Activated CD4-positive, CD25-positive, alpha-beta regulatory T cell (primary cell): ENCODE measurements at places on chromosomes 12 and 14.

DNA sequence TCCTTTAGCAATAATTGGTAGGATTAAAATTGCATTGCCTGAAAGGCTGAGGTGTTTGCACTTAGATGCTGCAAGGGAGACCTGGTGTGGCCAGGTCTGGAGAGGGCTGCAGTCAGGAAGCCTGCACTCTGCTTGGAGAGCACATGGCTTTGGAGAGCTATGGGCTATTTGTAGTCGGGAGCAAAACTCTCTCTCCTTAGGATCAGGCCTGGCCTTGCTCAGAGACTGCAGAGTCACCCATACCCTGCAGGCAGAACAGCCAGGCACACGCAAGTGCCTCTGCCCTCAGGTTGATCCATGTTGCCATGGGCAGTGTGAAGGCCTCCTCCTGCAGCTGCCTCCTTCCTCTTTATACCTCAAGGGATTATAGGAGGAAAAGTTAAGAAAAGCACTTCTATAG is 26.8 kb downstream of the CKB start:
- no peak for DNase-seq

- DNase-seq, result no peak
These were observed 158.9 kb upstream of the PLEKHA5 start for GRCh38 chr12:18970603-18971002.

DNA sequence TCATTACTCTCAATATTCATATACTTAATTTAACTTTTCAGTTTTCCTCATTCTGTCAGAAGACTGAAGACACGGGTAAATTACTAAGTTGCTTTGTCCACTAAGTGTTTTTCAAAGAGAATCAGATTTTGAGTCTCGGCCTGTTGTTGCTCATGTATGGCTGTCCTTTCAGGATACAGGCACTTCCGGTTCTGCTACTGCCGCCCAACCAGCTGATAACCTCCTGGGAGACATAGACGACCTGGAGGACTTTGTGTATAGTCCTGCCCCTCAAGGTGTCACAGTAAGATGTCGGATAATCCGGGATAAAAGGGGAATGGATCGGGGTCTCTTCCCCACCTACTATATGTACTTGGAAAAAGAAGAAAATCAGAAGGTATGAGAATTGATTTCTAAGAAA is 28.3 kb upstream of the TEAD4 start:
- no peak for DNase-seq

DNA sequence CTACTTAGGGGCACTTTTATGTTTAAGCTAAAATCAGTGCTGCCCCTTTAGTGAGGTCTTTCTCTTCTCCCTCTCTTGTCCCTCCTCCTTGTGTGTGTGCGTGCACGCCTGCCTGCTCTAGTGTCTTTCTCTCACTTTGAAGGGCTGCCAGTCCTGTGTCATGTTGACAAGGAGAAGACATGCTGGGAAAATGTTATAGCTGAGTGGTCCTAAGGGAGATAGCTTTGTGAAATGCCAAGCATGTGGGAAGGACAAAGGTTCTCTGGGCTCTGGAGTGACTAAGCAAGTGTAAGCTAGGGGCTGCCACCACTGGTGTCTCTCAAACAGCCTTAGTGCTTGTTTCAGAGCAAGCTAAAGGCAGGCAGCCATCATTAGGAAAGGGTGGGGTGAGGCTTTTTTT is 108.4 kb downstream of the EMP1 start:
- DNase-seq, result no peak

- no peak for DNase-seq
These were observed 896.0 kb downstream of the GALC start for GRCh38 chr14:87097015-87097414.

DNA sequence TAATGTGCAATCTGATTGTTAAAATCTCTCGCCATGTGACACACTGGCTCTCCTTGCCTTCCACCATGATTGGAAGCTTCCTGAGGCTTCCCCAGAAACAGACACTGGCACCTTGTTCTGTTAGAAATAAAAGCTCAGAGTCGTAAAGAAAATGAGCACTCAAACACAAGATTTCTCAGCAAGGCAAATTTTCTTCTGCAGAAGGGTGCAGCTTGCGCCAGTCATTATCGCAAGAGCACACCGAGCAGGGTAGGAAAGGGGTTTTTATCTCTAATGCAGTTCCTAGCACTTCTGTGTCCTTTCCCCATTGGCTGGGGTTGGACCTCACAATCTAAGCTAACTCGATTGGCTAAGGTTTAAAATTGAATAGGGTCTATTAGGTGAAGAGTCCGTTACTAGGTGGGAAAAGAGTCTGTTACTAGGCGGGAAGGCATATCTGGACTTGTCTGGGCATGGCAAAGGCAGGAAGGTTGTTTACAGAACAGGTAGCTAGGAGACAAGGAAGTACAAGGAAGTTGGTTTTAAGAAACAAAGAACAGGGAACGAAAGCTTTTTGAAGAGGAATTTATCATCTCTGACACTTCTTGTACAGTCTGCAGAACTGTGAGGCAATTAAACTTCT is 62.6 kb upstream of the BICD1 start:
- DNase-seq, result no peak

- DNase-seq, result no peak
These were observed 37.9 kb downstream of the LRRK2 start for GRCh38 chr12:40262657-40263056.

DNA sequence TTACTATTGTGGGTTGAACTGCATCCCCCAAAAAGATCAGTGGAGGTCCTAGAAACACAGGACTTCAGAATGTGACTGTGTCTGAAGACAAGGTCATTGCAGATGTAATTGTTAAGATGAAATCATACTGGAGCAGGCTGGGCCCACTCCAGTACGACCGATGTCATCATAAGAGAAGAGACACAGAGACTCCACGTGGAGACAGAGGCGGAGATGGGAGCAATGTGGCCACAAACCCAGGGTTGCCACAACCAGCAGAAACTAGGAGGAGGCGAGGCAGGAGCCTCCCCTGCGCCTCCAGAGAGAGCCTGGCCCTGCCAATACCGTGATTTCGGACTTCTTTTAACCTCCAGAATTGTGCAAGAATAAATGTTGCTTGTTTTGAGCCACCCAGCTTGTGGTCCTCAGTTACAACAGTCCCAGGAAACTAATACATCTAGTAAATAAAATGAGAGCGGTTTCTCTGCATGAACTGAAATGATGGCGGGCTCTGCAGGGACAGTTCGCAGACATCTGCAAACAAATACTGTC is 25.7 kb upstream of the FZD10 start:
- no peak for DNase-seq

GRCh38 chr14:23864861-23865260 is 88.7 kb upstream of the DHRS4 start:
- no peak for DNase-seq

DNA sequence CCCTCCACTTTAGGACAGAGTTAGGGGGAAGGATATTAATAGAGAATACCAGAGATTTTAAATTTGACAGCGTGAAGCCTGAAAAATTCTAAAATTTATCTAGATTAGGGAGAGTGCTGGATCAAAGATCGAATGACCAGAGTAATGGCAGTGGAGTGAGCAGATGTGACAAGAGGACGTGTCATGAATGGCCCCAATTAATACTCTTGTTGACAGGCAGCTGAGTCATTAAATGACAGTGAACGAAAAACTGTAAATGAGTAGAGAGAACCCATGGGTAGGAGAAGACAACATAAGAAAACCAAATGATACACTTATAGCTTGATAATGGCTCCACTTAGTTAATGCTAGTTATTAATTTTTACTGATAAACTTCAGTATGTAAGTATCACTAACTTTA is 73.9 kb upstream of the PLEKHA5 start:
- no peak for DNase-seq

GRCh38 chr14:71203306-71203705 is 296.0 kb downstream of the PCNX1 start:
- DNase-seq, result no peak

- DNase-seq, result no peak
These were observed 28.1 kb downstream of the SINHCAF start for GRCh38 chr12:31297572-31298514.

DNA sequence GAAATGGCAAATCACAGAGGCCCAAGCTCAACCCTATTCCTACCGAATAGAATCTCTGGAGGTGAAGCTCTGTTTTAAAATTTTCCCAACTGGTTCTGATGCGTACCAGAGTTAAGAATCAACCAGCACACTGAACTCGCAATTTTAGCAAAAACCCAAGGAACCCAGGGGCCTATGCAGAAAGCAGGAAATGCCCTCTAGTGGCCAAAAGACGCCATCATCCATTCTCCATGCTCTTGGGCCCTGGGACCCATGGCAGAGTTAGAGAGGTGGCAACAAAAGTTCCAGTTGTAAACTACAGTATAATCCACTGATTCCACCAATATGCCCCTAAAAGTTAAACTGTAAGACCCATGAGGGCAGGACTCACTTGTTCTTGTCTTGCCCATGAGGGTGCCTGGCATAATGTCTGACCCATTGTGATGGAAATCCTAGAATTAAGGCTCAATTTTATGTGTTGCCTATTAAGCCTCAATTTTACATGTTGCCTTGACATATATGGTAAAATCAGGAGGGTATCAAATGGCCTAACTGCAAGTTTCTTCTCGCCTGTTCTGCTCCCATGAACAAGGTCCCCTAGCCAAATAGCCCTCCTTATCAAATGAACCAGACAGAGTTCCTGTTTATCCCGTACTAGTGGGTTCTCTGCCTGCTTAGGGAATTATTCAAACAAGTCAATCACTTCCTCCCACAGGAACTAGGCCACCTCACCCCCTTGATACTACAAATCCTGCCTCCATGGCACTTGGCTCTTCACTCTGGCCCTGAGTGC is 137.5 kb upstream of the CPM start:
- peak; percentile 6 for DNase-seq

- DNase-seq, result no peak
These were observed 243.3 kb upstream of the FKBP4 start for GRCh38 chr12:2551412-2551900.

- no peak for DNase-seq
These were observed 1.1 kb downstream of the LRP6 start for GRCh38 chr12:12265571-12266388.

DNA sequence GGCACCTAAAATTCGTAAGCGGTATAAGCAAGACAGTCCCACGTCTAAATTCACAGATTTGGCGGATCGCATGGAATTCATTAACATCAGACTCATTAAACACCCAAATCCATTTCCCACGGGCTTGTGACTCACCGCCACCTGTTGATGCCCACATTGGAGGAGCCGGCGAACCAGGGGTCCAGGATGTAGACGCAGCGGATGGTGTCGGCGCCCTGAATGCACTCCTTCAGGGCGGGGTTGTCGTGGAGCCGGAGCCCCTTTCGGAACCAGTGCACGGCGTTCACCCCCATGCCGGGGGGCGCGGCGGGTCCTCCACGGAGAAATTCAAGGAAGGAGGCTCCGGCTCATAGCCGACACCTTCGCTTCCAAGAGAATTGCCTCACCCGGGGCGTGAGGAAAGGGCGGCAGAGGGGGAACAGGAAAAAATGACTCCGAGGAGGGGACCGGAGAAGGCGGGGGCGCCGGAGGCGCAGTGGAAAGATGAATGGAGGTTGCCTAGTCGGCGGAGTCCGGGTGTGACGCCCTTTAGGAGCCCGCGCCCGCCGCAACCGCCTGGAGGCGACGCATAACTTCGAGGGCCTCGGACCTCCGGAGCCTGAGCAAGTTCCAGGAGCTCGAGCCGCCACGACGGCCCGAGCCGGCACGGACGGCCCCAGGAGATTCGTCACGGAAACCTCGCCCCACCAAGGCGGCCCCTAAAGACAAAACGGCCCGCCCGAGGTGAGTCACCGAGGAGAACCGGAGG is 506 bp downstream of the CRY1 start:
- peak; percentile 65 for DNase-seq

- DNase-seq, result no peak
These were observed 57.6 kb downstream of the EID3 start for GRCh38 chr12:104360983-104361707.

GRCh38 chr14:96051642-96052540 is 12.7 kb downstream of the C14orf132 start:
- no peak for DNase-seq

DNA sequence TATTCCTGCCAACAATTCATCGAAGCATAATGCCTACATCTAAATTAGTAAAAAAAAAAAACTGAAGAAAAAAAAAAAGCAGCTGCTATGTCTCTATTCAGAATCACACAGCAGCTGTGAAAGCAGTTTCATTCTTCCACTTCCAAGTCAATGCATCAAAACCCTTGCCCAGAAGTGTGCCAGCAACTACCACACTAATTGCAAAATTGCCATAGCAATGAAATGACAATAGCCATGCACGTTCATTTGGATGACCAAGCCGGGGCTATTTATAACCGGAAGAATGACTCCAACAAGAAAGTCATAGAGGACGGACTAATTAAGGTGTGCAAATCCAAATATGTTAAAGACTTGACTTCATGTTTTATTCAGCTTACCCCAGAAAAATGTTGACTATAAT is 42.5 kb downstream of the SLC2A13 start:
- no peak for DNase-seq

GRCh38 chr12:106251631-106252455 is 4.0 kb upstream of the CKAP4 start:
- DNase-seq, result no peak

DNA sequence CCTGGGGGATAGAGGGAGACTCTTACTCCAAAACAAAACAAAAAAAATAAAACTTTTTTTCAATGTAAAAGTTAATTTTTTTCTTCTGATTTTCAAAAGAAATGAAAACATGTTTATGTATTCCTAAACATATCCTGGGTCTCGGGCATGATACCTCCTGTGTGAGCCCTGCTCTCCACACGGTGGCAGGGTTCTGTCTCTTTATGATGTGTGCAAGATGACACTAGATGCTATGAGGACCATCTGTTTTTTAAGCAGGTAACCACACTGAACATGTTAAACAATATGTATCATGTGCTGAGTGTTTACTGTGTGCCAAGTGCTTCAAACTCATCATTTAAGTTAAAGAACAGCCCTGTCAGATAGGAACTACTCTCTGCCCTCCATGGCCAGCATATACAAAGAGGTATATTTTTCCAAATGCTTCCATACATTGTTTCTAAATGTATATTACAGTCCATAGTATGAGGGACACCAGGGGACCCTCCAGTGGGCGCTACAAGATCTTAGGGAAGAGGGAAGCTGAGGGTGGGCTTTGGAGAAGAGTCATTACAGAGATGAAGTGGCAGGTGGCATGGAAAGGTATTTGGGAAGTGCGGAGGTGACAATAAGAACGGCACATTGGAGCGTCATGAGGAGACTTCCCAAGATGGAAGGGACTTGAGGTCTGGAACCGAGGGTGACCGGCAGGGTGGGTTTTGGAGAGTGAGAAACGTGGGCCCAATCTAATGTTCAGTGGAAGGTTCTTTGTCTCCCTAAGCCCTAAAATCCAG is 28.5 kb downstream of the FOS start:
- no peak for DNase-seq
